ENCODE measurements at places on chromosomes 7 and 10.

DNA sequence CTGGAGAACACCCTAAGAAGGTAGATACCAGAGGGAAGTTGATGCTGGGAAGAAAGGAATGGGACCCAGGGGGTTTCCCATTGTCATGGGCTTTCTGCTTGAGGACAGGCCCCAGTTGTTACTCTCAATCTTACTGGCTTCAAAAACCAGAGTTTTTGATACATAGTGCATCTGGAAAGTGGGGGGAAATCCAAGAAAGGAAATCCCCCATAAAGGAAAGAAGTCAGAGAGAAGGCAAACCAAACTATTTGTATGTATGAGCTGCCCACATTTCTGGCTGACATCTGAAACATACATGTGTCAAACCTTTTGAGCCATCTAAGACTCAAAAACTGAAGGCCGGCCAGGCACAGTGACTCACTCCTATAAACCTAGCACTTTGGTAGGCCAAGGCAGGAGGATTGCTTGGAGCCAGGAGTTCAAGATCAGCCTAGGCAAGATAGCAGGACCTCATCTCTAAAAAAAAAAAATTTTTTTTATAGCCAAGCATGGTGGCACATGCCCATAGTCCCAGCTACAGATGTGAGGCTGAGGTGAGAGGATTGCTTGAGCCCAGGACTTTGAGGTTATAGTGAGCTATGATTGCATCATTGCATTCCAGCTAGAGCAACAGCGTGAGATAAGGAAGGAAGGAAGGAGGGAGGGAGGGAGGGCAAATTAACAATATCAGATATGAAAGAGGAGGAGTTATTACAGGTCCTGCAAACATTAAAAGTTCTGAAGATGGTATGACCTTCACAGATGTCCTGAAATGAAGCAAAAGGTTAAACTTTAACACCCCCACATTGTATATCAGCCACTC, 6.7 kb upstream of the COA1 start:
- no peak for DNase-seq

DNA sequence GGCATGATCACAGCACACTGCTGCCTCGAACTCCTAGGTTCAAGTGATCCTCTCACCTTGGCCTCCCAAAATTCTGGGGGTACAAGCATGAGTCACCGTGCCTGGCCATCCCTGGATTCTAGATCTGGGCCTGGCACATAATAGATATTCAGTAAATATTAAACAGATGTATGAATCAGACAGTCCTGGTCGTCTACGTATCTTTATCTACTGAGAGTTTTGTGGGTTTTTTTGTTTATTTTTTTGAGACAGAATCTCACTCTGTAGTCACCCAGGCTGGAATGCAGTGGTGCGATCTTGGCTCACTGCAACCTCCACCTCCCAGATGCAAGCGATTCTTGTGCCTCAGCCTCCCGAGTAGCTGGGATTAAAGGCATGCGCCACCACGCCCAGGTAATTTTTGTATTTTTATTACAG, 24.3 kb upstream of the ITGB1 start:
- DNase-seq = no peak

- DNase-seq = no peak
Observed at GRCh38 chr7:131649003-131649541, 92.6 kb upstream of the PODXL start.

GRCh38 chr7:5214641-5215040, 24.6 kb downstream of the WIPI2 start:
- DNase-seq = no peak

GRCh38 chr10:118924493-118924892, 105.0 kb upstream of the NANOS1 start:
- DNase-seq = no peak

DNA sequence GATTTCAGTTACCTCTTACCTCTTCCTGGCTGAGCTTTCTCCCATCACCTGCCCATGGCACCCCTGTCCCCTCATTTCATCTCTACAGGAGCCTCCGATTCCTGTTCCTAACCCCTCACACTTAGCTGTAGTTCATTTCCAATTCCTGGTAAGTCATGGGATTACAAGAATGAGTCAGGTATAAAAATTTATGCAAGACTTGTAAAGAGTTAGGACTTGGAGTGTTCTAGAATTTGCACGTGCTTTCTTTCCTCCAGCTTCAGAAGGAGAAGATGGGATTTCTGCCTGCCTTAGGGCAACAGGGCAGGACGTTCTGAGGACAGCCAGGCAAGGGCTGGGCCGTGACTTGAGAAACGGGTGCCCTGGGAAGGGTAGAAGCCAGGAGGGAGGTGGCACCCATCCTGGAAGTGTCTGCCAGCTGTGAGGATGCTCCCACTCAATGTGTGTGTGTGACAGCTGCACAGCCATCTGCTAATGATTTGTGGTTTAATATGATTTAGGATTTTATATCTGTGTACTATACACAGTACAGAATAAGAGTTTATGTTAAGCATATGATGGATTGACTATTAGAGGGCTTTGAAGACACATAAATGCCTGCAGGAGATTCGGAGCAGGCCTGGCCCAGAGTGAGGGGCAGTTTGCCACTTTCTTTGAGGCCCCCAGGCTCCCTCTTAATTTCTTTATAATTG, 81.5 kb upstream of the VIPR2 start:
- DNase-seq = no peak

DNA sequence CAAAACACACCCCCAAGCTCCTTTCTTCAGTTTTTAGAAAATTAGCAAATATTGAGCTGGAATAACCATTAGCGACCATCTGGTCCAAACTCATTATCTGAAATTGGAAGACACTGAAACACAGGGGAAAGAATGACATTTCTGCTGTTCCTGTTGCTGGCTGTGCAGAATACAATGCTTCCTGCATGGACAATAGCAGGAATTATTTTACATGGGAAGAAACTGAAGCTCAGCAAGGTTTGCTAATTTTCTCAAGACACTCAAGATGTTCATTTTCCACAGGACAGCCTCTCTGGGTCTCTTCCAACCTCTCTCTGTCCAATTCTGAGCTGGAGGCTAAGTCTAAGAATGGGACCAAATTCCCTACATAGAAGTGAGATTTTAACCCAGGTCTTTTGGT, 81.9 kb upstream of the TNS3 start:
- no peak for DNase-seq
